Dermis blood vessel endothelial cell (primary cell): ENCODE measurements at places on chromosomes 6 and 20. TPM values are rescaled to one million over a fixed set of nuclear protein-coding genes. Genes with fewer than 3 reads are reported as not detected.

SAPCD1 gene
- total RNA-seq, result 1.4 and 2.4 TPM in 2 replicates

TRIM31 gene
- total RNA-seq, result not detected in 2 replicates

ALDH8A1 gene
- total RNA-seq, result 0.37 and 0.51 TPM in 2 replicates

SYCP2L gene
- total RNA-seq, result 0.17 TPM in 1 of 2 replicates, not detected in the other

NOX3 gene
- not detected in 2 replicates for total RNA-seq

IGF2R gene
- 120 and 153 TPM in 2 replicates for total RNA-seq

METTL24 gene
- total RNA-seq, result not detected in 2 replicates

ZNF512B gene
- 10.0 and 14.5 TPM in 2 replicates for total RNA-seq

PI16 gene
- not detected in 2 replicates for total RNA-seq

PDE10A gene
- total RNA-seq, result 9.7 and 12.2 TPM in 2 replicates

IFT52 gene
- total RNA-seq, result 23.0 and 24.3 TPM in 2 replicates

BPIFB2 gene
- not detected in 2 replicates for total RNA-seq

SLC22A7 gene
- not detected in 2 replicates for total RNA-seq

KCNG1 gene
- total RNA-seq, result 0.70 and 3.1 TPM in 2 replicates

SRXN1 gene
- total RNA-seq, result 30.3 and 38.6 TPM in 2 replicates

GJA10 gene
- total RNA-seq, result not detected in 2 replicates

BMP5 gene
- not detected in 2 replicates for total RNA-seq

TBXT gene
- total RNA-seq, result not detected in 2 replicates

LY6G6F gene
- not detected in 2 replicates for total RNA-seq
